ENCODE measurements at places on chromosomes 4 and X.

DNA sequence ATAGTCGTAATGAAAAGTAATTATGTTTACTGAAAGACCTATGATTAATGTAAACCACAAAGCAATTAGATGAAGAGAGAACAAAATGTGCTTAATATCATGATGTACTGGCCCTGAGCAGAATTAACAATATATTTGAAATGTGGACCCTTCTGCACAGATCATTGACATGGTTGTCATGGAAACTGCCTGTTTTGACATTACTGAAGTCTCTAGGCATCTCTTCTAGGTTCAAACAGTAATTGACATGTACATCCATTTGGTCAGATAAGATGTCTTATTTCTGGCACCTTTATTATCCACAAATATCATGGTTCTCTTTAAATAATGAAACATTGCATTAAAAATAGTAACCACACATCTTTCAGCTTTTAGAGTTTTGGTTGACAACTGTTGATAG is 251.7 kb upstream of the GNPDA2 start:
- no peak for ATAC-seq

- no peak for ATAC-seq
These were observed 33.8 kb upstream of the LRBA start for GRCh38 chr4:151048913-151049312.

DNA sequence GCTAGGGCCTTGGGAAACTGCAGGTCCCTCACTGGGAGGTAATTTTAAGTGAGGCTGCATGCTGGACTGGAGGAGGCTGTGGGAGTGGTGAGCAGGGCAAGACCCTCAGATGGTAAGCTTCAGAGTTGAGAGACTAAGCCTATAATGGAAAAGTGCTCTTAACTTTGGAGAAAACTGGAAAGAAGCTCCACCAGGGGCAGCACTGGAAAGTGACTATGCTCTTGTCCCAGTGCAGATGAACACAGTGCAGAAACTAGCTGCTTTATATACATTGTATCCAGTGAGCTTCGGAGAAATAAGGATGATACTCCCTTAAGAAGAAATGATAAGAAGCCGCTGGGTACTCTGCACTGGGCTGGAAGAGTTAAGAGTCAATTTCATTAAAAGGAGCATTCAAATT is 3.2 kb upstream of the MAGEB2 start:
- ATAC-seq: peak; percentile 60

DNA sequence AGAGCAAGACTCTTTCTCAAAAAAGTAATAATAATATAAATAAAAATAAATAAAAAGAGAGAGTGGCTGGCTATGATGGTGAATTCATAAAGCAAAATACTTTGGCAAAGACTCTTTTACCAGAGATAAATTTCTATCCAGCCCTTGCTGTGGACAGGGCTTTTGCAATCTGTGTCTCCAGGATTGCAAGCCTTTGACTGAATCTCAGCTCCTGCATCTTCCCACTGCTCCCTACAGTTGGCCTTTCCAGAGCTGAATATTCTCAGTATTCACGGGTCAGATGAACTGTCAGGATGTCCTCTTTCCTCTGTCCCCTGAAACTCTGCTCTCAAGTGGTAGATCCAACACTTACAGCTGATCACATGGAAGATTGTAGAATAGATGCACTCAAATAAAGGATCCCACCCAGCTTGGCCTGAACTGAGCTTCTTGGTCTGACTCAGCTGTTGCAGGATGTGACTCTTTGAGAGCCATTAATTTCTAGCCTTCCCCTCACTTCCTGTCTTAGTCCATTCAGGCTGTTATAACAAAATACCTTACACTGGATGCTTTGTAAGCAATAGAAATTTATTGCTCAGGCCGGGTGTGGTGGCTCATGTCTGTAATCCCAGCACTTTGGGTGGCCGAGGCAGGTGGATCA is 123.4 kb upstream of the GUCY1A1 start:
- ATAC-seq: no peak

DNA sequence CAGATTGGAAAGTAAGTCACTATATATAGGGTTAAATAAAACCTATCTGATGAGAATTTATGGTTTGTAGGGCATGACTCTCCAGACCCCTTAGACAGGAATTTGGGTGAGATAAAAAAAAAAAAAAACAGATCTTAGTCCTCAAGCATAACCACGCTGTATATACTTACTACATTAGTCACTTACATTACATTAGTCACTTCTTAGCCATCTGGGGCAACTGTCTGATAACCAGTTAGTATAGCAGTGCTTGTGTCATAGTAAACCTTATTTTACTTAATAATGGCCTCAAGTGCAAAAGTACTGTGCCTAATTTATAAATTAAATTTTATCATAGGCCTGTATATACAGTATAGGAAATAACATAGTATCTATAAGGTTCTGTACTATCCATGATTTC is 60.2 kb upstream of the RPS6KA6 start:
- ATAC-seq: peak; percentile 69

- ATAC-seq: no peak
These were observed 585.9 kb downstream of the PCDH18 start for GRCh38 chr4:136946307-136946907.

DNA sequence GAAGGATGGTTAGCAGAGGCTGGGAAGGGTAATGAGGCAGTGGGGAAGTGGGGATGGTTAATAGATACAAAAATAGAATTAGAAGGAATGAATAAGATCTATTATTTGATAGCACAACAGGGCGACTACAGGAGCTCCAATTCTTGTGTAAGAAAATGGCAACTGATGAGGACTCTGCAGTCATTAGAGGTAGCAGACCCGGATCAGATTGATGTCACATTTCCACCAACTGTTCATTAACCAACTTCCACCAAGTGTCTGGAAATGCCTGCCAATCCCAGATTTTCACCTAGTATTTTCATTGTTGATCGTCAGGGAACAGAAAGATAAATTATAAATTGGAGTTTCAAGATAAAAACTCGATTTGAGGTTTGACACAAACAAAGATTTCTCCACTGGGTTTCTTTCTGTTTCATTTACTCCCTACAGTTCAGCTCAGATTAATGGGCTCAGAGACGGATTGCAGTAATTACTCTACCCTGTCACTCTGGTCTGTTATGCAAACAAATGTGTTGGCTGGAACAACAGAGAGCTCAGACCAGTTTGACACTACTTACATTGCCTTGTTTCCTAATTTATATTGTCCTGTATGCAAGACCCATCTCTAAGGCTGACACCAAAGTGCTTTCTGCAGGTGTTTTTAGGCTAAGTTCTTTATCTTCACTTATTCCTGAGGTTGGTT is 909.2 kb upstream of the PRKX start:
- ATAC-seq: no peak

DNA sequence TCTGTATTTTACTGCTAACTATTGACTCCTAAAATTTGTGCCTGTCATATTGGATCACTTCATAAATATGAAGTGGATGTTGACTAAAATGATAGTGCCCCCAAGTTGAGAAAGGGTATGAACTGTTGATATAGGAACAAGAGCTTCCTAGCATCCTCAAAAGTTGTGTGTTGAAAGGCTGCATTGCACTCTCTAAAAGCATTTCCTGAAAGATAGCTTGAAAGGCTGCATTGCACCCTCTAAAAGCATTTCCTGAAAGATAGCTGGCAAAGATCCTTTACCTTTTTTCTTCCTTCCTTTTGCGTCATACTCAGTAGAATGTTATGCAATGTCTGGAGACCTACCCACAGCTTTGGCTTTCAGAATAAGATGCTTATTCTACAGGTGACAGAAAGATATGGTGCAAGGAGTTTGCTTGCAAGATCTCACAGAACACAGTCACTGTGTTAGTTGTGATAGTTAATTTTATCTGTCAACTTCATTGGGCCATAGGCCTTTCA is 274.6 kb upstream of the GALNTL6 start:
- ATAC-seq: no peak

DNA sequence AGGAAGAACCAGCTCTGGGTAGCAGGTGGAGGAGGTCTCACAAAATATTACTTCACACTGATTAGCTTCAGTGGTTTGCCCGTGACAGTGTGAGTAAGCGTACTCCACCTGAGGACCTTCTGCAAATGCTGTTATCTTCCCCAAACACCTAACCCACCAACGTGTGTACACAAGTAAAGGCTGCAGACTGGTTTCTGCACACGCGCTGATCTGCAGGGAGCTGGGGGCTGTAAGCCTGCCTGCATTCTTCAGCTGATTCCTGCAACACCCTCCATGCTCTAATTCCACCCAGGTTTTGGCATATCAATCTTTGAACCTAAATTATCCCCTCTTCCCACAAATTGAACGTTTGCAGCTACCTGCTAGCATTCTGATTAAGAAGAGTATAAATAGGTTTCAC is 820.2 kb downstream of the TRIML1 start:
- ATAC-seq: no peak

DNA sequence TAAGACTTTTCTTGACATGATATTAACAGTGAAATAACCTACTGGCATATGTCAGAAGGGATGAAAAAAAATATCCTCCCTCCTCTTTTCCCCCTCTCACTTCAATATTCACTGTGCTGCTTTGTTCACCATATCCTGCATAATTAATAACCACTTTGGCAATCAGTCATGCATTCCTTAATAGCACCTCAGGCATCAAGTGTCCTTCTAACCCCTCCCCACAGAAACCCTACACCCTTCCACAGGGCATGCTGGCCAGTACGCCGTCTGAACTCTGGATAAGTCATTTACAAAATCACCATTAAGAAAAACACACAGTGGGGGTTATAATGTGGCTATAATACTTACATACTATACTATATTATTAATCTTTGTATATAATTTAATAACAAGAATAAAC is 165.9 kb downstream of the PDGFC start:
- ATAC-seq: peak; percentile 60

DNA sequence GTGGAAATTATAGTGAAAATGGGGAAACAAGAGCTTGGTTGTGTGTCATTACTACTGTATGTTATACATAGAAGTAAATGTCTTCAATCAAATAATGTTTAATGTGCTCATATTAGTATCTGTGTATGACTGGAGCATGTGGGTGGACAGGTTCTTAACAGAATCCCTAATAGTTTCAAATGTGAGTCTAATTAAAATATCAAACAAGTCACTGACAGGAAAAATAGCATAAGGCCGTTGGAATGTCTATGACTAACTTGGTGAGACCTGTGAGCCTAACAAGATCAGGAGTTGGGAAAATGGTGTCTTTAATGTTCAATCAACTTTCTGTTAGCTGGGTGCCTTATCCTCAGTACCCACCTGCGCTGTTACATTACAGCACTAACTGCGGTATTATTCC is 6.2 kb upstream of the CXCL3 start:
- no peak for ATAC-seq

DNA sequence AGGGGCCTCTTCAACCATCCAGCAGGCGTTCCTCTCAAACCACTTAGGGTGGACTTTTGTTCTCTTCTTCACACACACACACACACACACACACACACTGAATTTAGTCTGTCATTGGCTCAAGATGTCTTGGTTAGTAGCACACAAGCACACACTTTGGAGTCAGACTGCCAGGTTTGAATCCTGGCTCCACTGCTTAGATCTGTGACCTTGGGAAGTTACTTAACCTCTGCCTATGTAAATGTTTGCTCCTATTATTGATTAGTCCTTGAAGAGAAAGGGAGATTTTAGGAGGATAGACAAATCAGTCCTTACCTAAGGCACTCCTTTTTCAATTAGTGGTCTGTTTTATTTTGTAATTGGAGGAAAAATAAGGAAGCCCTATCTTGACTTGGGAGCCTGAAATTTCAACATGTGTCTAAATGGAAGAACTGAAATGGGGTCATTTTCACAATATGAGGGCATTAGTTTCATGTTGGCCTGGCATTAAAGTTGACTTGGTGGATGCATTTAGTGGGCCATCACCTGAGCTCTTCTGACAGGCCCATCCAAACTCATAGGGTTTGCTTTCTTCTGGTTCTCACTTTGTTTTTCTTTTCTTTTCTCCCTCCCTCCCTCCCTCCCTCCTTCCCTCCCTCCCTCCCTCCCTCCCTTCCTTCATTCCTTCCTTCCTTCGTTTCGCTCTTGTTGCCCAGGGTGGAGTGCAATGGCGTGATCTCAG is 13.3 kb upstream of the TMEM131L start:
- no peak for ATAC-seq

- no peak for ATAC-seq
These were observed 122.2 kb downstream of the CAMK2D start for GRCh38 chr4:113639326-113639725.

DNA sequence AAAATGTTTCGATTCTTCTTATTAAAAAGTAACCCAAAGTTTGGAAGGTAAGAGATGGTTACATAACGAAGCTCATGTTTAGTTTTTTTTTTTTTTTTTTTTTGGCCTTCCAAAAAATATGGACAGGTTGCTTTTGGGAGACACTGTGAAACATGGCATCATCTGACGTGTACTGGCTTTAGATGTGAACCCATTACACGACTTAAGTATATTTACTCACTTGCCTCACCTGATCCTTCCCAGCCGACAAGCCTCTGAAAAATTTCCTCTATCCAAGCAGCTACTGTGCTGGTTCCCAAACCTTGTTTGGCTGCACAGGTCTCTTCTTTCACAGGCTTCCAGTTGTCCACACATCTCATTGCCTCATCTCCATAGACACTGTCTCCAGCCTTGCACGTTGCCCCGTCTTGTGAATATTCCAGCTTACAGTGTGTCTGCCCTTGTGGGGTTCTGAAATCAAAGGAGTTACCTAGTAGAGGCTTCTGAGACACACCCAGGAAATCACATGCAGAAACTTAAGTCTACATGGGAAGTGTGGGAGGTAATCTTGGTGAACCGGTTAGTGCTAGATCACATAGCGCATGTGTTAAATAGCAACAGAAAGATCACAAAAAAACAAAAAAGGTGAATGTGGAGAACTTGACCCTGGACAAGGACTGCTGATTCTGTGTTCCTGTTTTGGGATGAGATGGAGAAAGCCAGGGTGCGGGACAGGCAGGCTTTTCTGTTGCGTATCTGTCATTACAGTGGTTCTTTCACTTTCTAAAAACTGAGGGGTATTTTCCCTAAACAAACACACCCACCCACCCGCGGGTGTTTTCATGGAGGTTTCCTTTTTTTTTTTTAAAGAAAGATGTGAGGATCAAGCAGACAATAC is 328.6 kb downstream of the ARHGAP10 start:
- ATAC-seq: no peak

GRCh38 chrX:120446498-120446897 is 22.6 kb downstream of the LAMP2 start:
- peak; percentile 89 for ATAC-seq

GRCh38 chr4:110475881-110476818 is at the start of gene ENPEP:
Gene ENPEP (plus strand): TSS chr4:110476155. CDS start chr4:110476415, 260 bp downstream.
- no peak for ATAC-seq

- ATAC-seq: no peak
These were observed 9.7 kb downstream of the PDZD4 start for GRCh38 chrX:153820601-153821000.

DNA sequence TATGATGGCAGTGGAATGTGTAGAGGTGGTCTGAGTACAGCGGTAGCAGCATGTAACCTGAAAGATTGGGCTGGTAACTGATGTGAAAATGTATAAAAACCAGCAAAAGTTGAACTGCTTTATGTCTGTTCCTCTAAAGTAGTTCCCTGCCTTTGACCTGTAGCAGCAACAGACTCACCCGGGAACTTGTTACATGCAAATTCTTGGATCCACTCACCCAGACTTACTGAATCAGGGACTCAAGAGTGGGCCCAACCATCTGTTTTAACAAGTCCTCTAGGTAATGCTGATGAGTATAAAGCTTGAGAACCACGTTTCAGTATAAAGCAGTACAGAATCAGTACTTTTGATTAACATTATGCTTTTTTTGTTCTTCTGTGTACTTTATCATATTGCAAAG is 84.7 kb downstream of the RAP1GDS1 start:
- no peak for ATAC-seq

GRCh38 chrX:45274576-45274975 is 73.9 kb upstream of the DIPK2B start:
- ATAC-seq: 0 out of 3 replicates have a peak, but pooled peaks have one; percentile 32
